ENCODE measurements at places on chromosomes 11 and 22.

DNA sequence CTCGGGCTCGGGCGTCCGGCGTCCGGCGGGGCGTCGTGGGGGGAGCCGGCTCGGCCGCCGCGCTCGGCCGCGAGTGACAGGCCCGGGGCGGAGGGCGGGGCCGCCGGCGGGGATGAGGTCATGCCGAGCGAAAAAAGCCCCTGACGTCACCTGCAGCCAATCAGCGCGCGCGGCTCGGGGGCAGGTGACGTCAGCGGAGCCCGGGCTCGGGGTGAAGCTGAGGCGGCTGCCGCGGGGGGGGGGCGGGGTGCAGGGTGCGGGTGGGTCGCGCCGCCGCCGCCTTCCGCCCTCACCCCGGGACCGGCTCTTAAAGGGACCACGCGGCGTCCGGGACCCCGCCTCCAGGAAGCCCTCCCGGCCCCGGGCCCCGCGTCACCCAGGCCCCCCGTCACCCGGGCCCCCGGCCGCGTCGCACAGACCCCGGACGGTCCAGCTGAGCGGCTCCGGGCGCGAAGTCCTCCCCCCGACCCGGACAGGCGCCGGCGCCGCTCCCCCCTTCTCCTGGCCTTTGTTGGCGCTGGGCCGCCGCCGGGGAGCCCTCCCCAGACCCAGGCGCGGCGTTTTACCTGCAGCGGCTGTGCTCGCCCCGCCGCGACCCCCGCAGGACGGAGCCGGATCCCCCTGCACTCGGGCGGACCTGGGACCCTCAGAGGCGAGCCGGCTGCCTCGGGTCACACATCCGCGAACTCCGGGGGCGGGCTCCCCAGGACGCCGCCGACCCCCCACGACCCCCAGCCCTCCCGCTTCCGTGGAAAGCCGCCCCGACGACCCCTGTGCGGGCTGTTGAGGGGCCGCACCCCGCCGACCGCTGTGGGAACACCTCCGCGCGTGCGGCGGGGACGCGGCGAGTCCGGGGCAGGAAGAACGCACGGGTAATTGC, at the start of gene DUSP8:
Gene DUSP8 (minus strand): TSS at position 75 of the 880 bp plus-strand sequence. CDS start 6,445 bp downstream, outside the sequence.
- DNase-seq, result peak; percentile 98

DNA sequence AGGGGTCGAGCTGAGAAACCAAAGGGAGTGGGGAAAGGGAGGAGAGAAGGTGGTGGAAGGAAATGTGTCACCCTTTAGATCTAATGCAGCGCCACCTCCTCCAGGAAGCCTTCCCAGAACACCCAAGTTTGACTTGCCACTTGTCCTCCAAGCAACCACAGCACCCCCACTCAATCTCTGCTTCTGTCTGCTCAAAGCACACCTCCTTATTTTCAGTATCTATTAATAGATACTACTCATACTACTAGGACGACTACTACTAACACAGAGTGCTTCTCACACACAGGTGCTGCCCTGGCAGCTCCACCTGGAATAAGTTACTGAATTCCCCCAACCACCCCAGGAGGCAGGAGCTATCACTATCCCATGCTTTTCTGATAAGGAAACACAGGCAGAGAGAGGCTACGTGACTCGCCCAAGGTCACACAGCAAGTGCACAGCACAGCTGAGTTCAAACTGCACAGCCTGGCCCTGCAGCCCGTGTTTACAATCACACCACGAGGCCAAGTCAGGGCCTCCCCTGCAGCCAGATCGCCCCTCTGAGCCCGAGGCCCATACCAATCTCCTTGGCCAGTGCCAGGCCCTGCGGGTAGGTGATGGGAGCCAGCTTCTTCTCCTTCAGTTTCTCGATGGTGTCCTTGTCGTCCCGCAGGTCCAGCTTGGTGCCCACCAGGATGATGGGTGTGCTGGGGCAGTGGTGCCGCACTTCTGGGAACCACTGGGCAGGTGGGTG, 13.2 kb downstream of the RAC2 start:
- no peak for DNase-seq

DNA sequence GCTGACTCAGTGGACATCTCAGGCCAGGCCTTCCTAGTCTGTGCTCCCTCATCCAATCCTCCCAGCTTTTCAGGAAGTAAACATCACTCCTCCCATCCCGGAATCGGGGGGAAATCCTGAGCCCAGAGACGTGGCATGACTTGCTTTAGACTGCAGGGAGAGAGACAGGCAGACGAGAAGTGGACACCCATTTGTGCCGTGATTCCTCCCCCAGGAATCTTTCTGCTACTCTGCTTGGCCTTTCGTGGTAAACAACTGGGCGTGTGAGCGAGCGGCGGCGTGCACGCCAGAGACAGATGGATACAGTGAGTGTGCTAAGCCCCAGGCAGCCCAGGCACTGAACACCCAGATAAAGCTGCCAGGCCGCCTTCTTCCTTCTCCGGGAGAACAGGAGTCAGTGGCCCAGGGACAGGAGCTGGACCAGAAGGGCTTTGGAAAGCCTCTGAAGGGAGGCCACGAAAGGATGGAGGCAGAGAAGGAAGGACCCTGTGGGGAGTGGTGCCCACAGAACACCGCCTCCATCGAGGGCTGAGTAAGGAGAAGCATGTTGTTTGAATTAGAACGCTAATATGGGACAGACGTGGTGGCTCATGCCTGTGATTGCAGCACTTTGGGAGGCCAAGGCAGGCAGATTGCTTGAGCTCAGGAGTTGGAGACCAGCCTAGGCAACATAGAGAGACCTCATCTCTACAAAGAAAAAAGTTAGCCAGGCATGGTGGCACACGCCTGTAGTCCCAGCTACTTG, 53.0 kb upstream of the PRR5 start:
- DNase-seq, result no peak

GRCh38 chr11:68135161-68135560, 14.0 kb upstream of the CHKA start:
- no peak for DNase-seq

GRCh38 chr11:74325649-74326645, 14.5 kb upstream of the P4HA3 start:
- DNase-seq, result no peak

DNA sequence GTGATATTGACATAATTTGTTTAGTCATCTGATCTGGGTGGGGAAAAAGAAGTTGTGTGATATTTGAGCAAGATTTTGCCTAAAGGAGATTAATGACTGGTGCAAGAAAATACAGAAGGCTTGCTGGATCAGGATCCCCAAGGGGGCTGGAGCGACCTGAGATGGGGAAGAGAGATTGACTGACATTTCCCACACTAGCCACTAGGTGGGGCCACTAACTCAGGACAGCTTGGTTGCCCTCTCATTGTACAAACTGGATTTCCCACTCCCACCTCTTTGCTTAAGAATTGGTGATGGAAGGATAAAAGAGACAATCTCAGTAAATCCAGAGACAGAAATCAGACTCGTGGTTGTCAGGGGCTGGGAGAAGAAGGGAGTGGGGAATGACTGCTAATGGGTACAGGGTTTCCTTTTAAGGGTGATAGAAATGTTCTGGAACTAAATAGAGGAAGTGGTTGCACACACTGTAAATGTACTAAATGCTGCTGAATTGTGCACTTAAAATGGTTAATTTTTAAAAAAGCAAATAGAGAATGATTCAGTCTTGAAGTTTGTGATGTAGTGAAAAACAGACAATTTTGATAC, 50.7 kb downstream of the CTTN start:
- DNase-seq, result no peak

- DNase-seq, result no peak
Measured at GRCh38 chr22:32531931-32532819, 57.6 kb downstream of the FBXO7 start.

DNA sequence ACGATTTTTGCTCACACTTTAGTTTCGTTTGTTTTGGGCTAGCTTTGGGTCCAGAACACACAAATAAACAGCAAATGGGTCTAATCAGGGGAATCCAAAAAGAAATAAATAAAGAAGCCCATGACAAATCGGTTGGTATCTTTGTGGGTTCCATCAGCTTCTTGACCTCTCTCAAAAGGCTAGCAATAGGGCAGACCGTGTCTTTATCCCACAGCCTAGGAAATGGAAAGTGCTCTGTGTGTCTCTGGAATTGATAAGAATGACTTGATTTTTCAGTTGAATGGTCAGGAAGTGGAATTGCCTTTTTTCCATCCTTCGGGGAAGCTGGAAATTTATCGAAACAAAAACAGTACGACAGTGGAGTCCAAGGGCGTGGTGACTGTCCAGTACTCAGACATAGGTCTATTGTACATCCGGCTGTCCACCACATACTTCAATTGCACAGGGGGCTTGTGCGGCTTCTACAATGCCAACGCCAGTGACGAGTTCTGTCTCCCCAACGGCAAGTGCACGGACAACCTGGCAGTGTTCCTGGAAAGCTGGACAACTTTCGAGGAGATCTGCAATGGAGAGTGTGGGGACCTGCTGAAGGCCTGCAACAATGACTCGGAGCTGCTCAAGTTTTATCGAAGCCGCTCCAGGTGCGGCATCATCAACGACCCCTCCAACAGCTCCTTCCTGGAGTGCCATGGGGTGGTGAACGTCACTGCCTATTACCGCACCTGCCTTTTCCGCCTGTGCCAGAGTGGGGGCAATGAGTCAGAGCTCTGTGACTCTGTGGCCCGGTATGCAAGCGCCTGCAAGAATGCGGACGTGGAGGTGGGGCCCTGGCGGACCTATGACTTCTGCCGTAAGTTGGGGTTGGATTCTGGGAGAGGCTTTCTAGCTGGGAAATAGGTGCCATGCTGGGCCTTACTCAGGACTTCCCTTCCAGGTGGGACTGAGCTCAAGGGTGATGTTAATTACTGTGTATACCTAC, 28.6 kb downstream of the TECTA start:
- DNase-seq, result no peak
